ENCODE measurements at places on chromosomes 6 and 20.

DNA sequence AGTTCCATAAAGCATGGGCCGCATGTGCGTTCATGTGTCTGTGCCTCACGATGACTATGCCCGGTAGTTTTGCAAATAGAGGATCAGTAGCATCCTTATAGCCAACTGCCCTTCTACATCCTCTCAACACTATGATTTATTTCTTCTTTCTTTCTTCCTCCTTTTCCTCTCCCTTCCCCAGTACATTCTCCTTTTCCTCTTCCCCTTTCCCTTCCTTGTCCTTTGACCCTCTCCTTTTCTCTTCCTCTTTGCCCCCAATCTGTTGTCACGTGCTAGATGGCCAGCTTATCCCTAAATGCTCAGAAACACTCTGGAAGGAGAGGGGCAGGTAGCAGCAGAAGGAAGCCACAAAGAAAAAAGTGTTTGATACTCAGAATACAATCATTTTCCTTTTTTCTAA is 20.2 kb upstream of the ADGRF1 start:
- DNase-seq = no peak

- no peak for DNase-seq
Measured at GRCh38 chr6:144090384-144090783, 5.0 kb downstream of the SF3B5 start.

DNA sequence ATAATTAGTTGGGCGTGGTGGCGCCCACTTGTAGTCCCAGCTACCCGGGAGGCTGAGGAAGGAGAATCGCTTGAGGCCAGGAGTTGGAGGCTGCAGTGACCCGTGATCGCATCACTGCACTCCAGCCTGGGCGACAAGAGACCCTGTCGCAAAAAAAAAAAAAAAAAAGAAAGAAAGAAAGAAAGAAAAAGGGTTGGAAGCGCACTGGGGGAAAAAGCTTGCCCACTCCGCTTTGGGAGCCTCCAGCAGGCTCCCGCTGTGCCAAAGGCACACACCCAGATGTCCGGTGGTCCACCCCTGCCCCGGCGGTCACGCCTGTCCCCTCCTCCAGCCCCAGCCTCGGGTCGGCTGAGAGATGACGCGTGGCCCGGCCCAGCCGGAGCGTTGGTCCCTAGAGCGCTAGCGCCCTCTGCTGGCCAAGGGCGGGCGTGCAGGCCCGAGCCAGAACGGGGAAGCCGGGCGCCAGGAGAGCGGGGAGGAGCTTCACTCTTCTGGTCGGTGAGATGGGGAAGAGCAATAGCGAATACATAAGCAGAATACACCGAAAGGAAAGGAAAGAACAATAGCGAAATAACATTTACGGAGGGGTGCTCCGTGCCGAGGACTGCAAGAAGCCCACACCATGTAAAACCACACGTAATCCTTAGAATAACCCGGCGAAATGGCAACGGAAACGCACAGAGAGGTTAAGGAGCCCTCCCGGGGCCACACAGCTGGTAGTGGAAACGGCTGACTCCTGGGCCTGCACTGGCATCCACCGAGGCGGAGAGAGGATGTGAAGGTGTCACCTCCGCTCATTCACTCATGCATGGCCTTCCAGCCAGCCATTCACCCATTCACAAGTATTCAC is 41.7 kb downstream of the UBE2V1 start:
- DNase-seq = peak; percentile 95

DNA sequence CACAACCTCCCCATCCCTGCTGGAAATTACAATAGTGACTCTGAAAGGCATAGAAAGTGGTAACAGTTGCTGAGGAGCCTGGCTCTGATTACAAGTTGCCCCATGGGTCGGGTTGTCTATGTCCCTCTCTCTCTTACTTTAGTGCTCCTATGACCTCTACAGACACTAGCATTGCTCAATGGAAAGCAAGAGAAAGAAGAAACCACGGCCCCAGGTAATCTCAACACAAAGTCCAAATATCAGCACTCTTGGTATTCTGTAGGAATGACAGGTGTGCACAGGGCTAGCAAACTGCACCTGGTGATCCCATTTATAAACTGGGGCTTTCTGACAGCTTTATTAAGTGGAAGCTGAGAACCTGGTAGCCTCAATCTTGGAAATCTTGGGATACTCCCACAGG is 80.4 kb upstream of the EMILIN3 start:
- DNase-seq = no peak

GRCh38 chr6:103715269-103715668 is 1144.5 kb downstream of the HACE1 start:
- no peak for DNase-seq

GRCh38 chr6:163444077-163444476 is 29.6 kb downstream of the QKI start:
- no peak for DNase-seq

- DNase-seq = no peak
Measured at GRCh38 chr6:82573254-82573972, 209.8 kb downstream of the TPBG start.

GRCh38 chr6:31356946-31357466 is at the start of gene HLA-B:
TSS of gene HLA-B (minus strand) at chr6:31357179. CDS start at chr6:31357158, 21 bp downstream.
- DNase-seq = peak; percentile 92

GRCh38 chr20:21019814-21020658 is 86.1 kb downstream of the LINC00237 start:
- no peak for DNase-seq

DNA sequence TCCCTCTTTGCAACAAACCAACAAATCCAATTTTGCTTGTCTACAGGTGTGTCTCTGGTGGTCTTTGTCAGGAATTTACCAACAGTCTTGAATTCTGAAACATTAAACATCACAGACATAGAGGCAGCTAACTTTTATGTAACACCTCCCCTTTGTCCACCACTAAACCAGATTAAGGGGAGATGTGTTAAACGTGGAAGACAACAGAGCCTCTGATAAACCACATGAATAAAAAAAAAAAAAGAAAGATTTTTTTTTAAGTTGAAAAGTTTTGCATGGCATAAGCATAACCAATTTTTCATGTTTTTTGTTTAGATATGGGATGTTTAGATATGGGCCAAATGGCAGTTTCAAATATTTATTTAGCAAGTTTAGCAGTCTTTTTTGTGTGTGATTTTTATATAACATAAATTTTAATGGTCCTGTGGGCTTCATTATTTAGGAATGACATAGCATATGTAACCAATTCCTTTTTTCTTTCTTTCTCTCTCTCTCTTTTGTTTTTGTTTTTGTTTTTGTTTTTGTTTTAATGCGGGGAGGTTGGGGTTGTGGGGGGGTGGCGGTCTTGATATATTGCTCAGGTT is 60.7 kb upstream of the BTN3A2 start:
- no peak for DNase-seq

Data from femur (tissue), 1 donor.